ENCODE measurements at places on chromosomes 5 and 9. TPM values are rescaled to one million over a fixed set of nuclear protein-coding genes. Genes with fewer than 3 reads are reported as not detected.

Gene EGFLAM
- total RNA-seq = 2.0 TPM

Gene CDX1
- total RNA-seq = 498 TPM

Gene CCDC171
- total RNA-seq = 2.3 TPM

Gene ENHO
- 1.2 TPM for total RNA-seq

GRCh38 chr5:42360056-42360455 lies 63.2 kb upstream of the GHR start:
- no peak for DNase-seq

GRCh38 chr5:677131-678101 lies 15.7 kb downstream of the TPPP start:
- DNase-seq = peak; percentile 14

- peak; percentile 40 for DNase-seq
Measured at GRCh38 chr5:57494104-57495098, 11.8 kb upstream of the ACTBL2 start.

- DNase-seq = peak; percentile 25
Measured at GRCh38 chr9:103397868-103398600, 402.9 kb downstream of the CYLC2 start.

DNA sequence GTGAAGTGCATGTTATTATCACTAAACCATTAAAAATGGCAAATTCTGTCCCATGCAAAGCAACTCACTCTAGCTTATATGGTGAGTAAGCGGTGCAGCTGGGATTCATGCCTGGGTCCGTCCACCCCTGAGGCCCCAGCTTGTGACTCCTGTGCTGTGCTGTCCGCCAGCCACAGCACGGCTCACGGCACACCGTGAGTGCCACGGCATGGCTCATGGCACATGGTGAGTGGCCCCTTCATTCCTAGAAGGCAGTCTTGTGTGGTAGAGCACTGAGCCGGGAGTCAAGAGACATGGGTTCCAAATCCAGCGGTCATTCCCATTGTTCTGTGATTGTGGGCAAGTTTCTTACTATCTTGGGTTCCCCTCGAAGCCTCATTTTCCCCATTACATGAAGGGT lies 18.8 kb downstream of the RGS3 start:
- DNase-seq = no peak

DNA sequence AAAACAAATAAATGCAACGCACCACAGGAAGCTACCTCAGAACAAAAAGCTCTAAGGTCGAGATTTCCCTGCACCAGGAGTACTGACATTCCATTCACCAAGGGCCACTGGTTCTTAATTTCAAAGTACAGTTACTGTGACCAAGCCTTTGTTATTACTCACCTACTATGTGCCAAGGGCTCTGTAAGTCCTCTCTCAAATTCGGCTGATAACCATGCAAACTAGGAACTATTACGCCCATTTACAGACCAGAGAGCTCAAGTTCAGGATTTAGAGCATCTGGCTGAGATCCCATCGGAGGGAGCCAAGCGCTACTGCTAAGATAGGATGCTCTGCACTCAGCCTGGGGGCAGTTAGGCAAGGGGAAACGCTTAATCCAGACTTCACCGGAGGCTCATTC lies 5.6 kb downstream of the MYO10 start:
- no peak for DNase-seq

GRCh38 chr5:66987949-66988838 lies 208.4 kb downstream of the CD180 start:
- DNase-seq = no peak

DNA sequence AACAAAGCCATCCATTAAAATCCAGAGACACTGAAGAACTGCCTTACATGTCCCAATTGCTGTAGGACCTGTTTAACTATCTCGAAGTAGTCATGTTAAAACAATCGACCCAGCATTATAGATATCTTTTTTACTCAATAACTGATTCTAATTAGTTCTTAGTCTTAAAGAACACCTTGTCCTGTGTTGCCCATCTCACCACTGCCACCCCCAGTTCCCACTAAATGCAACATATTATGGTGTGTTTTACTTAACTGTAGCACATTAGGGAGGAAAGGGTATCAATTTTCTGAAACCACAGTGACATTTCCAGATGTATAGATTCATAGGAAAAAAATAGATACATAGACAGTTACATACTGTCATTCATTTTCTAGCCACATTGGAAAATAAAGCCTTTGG lies 221.2 kb downstream of the MEF2C start:
- no peak for DNase-seq

DNA sequence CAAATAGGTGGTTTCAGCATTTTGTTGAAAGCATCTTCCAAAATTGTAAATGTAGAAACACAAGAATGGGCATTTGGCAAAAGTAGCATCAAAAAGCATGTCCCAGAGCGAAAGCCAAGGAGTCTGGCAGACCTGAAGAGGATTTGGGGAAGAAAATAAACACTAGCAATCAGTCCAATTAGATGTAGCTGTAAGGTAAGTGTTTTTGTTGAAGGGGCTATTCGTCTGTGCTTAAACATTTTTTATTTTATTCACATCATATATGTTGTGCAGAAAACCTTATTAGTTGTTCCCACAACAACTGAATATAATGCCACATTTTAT lies 954.1 kb upstream of the COX7C start:
- DNase-seq = no peak

DNA sequence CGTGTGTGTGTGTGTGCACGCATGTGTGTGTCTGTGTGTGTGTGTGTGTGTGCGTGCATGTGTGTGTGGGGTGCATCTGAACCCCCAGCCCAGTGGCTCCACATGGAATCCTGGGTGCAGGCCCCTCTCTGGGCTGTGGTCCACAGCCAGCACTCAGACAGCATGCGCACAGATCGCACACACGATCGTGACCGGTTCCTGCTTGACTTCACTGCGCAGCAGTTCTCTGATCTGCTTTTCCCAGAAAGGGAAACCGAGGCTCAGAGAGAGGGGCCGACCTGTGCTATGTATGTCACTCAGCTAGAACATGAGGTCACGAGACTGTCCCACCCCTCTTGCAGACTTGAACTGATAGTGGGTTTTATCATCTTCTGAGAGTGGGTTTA lies 34.4 kb downstream of the RASGEF1C start:
- peak; percentile 0 for DNase-seq

GRCh38 chr5:143230676-143230996 lies 172.8 kb downstream of the NR3C1 start:
- no peak for DNase-seq

- DNase-seq = no peak
Measured at GRCh38 chr5:10702040-10702629, 58.9 kb downstream of the DAP start.

All from colonic mucosa (tissue), 4 donors.